ENCODE measurements at places on chromosomes 16 and 17. TPM values are rescaled to one million over a fixed set of nuclear protein-coding genes. Genes with fewer than 3 reads are reported as not detected.

- DNase-seq, result no peak
Measured at GRCh38 chr16:57679767-57680482, 11.8 kb downstream of the ADGRG3 start.

DNA sequence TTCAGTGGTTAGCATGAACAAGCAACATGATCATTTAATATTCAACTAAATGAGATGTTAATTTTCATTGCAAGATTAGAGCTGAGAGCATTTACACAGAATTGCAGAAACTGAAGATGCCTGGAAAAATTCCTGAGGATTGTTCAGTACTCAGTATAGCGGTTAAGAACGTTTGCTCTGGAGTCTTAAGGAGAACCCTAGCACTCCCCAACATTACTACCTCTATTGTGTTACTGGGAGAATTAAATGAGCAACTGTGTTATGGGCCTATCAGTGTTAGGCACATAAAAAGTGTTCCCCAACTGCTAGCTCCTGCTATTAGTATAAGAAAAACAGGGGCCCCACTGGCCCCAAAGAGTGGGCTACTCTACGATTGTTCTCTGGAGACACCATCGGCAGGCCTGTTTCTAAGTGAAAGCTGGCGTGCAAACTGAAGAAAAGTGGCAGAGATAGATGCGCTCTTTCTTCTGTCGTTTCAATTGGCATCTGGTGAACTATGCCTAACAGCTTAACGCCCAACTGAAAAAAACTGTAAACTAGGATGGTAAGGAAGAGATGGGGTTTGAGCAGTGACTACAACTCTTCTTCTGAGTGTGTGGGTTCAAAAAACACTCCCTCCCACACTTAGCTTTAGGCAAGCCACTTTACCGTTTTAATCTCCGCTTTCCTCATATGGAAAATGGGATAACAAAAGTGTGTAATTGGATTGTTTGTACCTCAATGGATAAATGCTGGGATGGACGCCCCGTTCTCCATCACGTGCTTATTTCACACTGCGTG is 1.3 kb downstream of the CDR2 start:
- no peak for DNase-seq

- DNase-seq, result no peak
Measured at GRCh38 chr16:81797443-81797842, 18.4 kb downstream of the PLCG2 start.

DNA sequence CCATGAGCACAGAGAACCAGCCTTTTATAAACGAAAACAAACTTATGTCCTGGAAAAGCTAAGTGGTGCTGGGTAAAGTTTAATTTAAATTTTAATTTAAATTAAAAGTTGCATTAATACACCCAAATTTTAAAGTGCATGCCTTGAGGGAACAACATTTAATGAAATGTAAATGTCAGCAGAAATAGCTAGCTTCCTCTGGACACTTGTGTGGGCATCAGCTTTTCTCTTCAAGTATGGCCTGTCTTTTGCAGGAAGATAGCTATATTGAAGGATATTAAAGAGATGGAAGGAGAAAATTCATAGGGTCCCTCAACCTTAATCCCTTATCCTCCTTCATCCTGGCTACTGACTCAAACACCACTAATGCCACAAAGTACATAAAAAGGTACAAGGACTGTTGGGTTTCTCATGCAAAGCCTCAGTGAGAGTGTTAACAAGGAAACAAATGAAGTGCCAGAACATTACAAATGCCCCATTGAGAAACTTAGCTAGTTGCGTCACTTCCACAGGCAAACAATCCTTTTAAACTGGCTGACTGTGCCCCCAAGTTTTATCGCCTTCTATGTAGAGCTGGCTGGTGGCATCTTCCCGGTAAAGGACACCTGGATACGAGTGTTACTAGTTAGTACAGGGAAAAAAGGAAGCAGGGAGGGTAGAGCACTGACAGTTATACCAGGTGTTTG is 14.1 kb downstream of the PHF12 start:
- DNase-seq, result peak; percentile 52

- DNase-seq, result no peak
Measured at GRCh38 chr17:4678448-4679026, 25.4 kb downstream of the PELP1 start.

GRCh38 chr17:44549686-44550085 is 7.6 kb upstream of the FZD2 start:
- no peak for DNase-seq

DNA sequence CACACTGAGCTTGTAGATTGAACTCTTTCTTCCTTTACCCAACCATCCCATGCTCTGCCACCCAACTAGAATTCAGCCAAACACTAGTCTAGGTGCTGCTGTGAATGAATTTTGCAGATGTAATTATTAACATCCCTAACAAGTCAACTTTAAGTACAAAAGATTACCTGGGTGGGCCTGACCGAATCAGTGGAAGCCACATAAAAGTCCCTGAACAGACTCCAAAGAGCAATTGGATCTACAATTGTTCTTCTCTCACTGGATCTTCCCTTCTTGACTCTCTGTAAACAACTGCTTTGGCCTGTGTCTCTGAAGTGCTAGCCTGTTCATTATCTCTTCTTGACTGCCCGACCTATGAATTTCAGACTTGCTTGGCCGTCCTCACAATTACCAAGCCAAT is 67.9 kb downstream of the PMP22 start:
- DNase-seq, result no peak

DNA sequence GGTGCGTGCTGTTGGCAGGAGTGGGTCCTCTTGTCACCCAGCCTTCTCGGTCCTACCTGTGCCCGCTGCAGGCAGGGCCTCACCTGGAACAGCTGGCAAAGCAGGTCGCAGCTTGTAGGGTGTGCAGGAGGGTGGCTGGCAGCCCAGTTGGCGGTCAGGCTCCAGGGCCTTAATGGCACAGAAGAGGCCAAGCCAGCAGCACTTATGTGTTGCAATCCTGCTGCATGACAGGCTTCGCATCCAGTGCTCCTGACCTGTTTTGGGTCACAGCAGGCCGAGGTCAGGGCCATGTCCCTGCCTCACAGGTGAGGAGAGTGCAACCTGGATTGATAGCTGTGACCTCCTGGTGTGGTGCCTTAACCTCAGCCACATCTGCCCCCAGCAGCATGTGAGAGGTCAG is 31.9 kb downstream of the ZC3H18 start:
- no peak for DNase-seq

GRCh38 chr16:3092501-3092941 is 6.6 kb downstream of the ZSCAN10 start:
- no peak for DNase-seq

DNA sequence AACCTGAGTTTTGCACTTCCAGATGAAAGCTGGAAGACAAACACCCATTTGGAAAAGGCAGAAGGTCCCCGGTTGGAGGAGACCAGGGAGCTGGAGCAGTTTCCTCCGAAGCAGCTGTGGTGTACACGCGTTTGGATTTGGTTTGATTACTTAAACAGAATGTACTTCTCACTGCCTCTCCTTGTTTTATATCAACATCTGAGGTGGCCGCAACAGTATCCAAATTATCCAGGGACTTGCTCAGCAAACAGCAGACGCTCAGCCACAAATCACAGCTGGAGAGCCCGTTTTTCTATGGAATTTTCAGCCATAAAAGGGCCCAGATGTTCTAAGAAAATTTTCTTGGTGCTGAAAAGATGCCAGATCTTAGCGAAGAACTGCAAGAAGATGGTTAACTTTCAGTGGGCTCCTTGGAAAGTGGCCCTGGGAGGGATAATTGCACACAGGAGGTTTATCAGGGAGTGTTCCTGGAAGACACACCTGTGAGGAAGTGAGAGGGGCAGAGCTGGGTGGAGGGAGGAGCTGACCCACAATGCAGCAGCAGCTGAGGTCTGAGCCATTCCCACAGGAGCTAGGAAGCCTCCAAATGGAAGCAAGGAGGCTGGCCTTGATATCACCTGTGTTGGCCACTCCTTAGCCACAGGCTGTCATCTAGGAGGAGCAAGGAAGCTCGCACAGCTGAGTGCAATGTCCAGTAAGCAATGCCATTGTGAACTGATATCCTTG is 28.9 kb upstream of the CDH5 start:
- no peak for DNase-seq

DNA sequence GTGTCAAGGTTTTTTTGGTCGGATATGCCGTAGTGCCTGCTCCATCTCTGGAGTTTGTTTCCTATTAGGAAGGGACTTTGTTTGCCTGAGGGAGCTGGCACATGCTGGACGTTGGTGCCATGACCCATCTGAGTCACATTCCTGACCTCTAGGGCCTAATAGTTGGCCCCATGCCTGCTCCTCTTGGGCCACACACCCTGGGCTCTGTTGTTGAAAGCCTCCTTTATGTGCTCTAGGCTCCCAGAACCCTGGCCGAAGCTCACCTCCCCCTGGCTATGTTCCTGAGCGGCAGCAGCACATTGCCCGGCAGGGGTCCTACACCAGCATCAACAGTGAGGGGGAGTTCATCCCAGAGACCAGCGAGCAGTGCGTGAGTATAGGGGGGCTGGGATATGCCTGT is 18.4 kb downstream of the LIMD2 start:
- DNase-seq, result no peak

GRCh38 chr17:69763503-69763902 is 311.5 kb upstream of the KCNJ16 start:
- no peak for DNase-seq

- DNase-seq, result no peak
Measured at GRCh38 chr17:75003957-75004355, 8.5 kb upstream of the MRPL58 start.

GRCh38 chr17:40956401-40957254 is 10.1 kb downstream of the KRT39 start:
- no peak for DNase-seq

GRCh38 chr16:15973421-15973820 is 24.0 kb downstream of the ABCC1 start:
- DNase-seq, result no peak

DNA sequence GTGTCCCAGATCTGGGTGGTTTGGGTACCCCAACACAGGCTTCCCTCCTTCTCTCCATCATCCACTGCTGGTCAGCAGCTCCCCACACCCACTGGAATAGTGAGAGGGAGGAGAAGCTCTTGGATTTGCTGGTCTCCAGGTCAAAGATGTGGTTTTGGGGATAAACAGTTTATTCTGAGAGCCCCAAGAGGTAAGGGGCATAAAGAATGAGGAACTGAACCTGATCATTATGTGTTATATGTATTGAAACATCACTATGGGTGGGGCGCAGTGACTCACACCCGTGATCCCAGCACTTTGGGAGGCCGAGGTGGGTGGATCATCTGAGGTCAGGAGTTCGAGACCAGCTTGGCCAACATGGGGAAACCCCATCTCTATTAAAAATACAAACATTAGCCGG is 3.9 kb downstream of the DPEP2 start:
- DNase-seq, result no peak

- DNase-seq, result no peak
Measured at GRCh38 chr17:7324438-7324779, 4.7 kb downstream of the NEURL4 start.

GRCh38 chr17:15386083-15386482 is 44.7 kb upstream of the TEKT3 start:
- no peak for DNase-seq

DNA sequence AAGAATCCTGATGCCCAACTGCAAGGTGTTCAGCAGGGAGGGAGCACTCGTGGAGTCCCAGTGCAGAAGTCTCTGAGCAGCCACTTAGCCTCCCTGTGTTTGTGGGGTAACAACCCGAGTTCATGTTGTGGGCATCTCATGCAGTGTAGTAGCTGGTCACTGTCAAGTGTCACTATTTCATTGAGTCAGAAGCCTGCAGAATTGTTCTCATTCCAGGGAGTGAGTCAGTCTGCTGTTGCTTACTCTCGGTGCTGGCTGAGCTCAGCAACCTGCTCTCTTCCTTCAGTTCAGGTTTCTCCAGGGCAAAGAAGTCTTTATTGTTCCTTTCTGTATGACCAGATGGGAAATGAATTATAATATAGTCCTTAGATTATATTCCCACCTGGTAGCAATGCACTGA is 24.1 kb downstream of the HMOX2 start:
- no peak for DNase-seq

GRCh38 chr16:74034862-74035261 is 261.8 kb upstream of the PSMD7 start:
- peak; percentile 35 for DNase-seq

DNA sequence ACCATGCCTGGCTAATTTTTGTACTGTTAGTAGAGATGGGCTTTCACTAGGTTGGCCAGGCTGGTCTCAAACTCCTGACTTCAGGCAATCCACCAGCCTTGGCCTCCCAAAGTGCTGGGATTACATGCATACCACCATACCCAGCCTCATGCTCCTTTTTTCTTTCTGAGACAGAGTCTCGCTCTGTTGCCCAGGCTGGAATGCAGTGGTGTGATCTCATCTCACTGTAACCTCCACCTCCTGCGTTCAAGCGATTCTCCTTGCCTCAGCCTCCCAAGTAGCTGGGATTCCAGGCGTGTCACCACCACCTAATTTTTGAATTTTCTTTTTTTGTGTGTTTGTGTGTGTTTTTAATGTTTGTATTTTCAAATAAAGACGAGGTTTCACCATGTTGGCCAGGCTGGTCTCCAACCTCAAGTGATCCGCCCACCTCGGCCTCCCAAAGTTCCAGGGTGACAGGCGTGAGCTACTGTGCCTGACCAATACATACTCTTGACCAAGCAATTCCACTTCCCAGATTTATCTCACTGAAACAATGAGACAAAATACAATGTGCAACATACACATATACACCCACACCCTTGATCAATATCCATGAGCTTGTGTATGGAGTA is 5.0 kb downstream of the GRB2 start:
- no peak for DNase-seq

- DNase-seq, result no peak
Measured at GRCh38 chr16:1109648-1110047, 13.6 kb upstream of the C1QTNF8 start.

HEXIM2 gene
- 11.1 TPM for polyA plus RNA-seq

CA7 gene
- polyA plus RNA-seq, result not detected

WDR45B gene
- 86.4 TPM for polyA plus RNA-seq

KRTAP4-1 gene
- not detected for polyA plus RNA-seq

HSD17B1 gene
- polyA plus RNA-seq, result 3.7 TPM

CCDC200 gene
- 16.3 TPM for polyA plus RNA-seq

NUDT7 gene
- polyA plus RNA-seq, result 14.6 TPM

MPG gene
- polyA plus RNA-seq, result 50.8 TPM

CRYM gene
- polyA plus RNA-seq, result 1.3 TPM

ENPP7 gene
- not detected for polyA plus RNA-seq

C17orf67 gene
- 3.3 TPM for polyA plus RNA-seq

Measured in right lung (tissue), 10 donors.